ENCODE measurements at places on chromosomes 11 and 22. TPM values are rescaled to one million over a fixed set of nuclear protein-coding genes. Genes with fewer than 3 reads are reported as not detected.

Gene DDTL
- not detected for total RNA-seq

Gene POLA2
- total RNA-seq = 76.1 TPM

Gene LRRC4C
- total RNA-seq = not detected

Gene PNPLA3
- 0.13 TPM for total RNA-seq

Gene IRAG1
- not detected for total RNA-seq

Gene RBM4B
- 18.7 TPM for total RNA-seq

Gene MTFP1
- 68.0 TPM for total RNA-seq

Gene LARGE1
- total RNA-seq = 0.58 TPM

Gene PGA5
- not detected for total RNA-seq

Gene TYR
- total RNA-seq = not detected

GRCh38 chr22:29756341-29756740 is 10.5 kb downstream of the ZMAT5 start:
- DNase-seq = no peak

GRCh38 chr22:25558341-25558740 is 6.1 kb upstream of the GRK3 start:
- no peak for DNase-seq

DNA sequence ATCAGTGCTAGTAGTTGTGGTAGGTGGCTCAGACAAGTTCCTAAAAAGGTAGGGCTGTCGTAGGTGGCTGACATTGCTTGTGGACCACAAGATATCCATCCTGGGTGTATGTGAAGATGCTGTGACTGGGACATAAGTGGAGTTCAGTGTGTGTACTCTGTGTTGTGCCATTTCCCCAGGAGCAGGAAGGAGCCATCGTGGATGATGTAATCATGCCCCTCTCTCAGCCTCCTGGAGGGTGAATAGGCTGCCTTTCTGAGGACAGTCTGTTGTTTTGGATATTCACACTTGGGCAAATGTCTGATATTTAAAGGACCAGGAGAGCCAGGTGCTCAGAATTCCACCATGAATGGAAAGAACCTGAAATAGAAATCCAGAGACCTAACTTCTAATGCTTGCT is 2.7 kb downstream of the HEPHL1 start:
- no peak for DNase-seq

GRCh38 chr11:132307309-132308020 is 937.0 kb downstream of the NTM start:
- DNase-seq = no peak

DNA sequence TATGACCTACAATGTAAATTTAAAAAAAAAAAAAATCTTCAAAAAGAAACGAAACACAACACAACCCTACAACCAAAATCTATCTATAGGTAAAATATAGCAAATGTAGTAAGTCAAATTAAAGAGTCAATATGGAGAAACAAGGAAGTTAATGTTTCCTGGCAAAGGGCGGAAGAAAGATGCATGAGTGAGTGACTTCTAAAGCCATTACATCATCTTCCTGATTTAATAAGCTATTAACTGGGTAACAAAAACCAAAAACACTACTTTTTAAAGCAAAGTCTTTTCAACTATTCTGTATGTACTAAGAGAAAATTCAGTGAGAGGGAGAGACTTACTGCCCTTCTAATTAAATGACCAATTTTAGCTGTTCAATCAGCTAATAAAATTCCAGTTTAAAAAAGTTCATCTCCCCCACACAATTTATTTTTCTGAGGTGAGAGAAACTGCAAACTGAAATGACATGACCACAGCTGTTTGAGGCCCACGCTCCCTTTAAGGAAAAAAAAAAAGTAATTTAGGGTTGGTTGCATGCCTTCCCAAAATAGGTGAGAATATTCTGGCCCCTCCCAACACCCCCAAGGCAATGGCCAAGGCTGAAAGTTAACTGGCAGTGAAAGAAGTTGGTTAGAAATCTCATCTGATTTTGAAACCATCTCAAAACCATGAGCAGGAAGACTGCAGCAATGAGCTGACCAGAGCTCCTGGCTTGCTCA is 5.9 kb downstream of the SF1 start:
- DNase-seq = no peak

- DNase-seq = no peak
Measured at GRCh38 chr22:45818424-45819085, 146.9 kb downstream of the ATXN10 start.

- DNase-seq = no peak
Measured at GRCh38 chr11:70739811-70740487, 341.6 kb downstream of the CTTN start.

DNA sequence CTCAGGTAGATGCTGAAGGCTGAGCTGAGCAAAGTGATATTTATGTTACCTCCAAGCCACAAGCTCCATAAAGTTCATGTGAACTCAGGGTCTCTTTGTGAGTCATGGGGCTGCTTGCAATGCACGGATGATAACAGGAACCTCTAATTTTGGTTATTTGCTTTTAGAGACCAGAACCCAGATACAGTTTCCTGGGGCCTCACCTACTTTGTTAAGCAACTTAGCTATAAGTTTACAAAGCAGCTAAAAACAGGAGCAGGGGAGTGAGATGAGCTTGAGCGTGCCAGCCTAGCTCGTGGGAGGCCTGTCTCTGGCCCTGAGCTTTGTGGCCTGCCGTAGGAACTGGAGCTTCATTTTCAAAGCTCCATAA is 29.2 kb downstream of the SREBF2 start:
- DNase-seq = peak; percentile 33

DNA sequence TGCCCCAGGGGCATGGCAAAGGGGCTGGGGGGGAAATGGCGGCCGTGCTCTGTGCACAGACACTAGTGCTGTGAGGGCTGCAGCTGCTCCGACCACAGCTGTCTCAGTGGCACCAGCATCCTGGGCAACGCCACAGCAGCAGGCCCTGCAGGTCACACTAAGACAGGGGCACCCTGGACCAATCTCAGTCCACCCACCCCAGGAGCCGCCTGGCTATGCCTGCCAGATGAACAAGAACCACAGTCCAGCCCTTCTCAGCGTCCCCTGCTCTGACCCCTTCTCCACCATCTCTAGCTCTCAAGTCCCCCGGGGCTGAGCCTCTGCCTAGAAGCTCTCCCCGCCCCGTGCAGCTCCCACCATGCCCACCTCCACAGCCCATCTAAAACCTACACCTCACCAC is 16.5 kb downstream of the TUBGCP6 start:
- no peak for DNase-seq

DNA sequence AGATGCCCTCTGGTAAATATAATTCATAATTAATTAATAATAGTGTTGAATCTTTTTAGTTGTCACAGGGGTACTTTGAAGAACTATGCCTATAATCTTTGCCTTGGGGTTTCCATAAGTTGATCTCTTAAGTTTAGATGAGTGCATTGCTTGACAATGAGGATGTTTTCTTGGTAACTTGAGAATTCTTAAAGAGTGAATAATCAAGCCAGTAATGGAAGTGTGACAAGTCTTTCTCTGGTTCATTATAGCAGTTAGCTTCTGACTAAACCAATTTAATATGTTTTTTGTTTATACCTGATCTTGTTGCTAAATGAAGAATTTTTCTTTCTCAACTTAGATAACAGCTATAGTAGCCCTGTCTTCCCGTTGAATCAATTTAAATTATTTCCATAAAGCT is 46.2 kb downstream of the ATXN10 start:
- no peak for DNase-seq

DNA sequence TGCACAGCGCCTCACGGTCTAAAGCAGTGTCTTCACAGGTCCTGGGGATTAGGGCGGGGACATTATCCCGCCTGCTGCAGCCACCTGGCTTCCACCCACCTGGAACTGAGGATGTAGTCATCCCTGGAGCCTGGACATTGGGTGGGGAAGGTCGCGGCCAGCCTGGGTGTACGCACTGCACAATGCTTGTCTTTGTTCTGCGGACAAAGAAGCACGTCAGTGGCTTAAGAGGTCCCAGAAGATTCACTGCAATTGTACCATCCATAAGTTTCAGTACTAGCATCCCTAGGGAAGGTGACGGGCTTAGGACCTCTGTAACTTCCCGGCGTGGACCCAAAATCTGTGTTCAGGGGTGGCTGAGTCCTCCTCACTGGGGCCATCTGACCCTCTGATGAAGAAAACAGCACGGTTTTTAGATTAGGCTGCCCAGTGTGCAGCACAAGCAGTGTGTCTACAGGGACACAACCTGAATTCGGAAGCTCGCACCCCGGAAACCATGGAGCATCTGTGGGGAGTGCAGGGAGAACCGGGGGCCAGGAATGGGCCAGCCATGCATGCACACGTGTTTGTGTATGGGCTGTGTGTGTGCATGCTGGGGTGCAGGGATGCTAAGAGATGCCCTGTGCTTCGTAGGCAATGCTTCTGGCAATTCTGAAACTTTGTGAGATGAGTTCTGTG is 342.6 kb upstream of the B3GAT1 start:
- DNase-seq = no peak

GRCh38 chr11:115390441-115390840 is 113.8 kb downstream of the CADM1 start:
- DNase-seq = no peak
